Stimulated activated CD8-positive, alpha-beta memory T cell treated with anti-CD3 and anti-CD28 coated beads, Interleukin-7, amount 100 ng/mL, for 48 hours (primary cell): ENCODE measurements at places on chromosomes 2 and 18.

DNA sequence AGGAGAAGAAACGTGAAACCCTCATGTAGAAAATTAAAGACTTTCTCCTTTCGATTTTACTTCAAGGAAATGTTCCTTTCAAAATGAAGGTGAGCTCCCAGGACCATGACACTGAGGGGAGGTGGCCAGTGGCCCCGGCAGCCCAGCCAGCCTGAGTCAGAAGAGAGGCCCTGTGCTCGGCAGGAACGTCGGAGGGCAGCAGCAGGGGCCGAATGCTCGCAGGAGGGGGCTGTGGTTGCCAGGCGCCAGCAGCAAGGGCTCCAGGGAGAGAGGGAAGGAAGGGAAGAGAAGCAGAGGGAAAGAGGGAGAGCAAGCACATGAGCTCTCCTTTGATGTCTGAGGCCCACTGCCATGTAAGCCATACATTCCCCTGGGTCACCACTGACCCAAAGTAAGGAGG, 73.3 kb upstream of the ACKR3 start:
- no peak for DNase-seq

DNA sequence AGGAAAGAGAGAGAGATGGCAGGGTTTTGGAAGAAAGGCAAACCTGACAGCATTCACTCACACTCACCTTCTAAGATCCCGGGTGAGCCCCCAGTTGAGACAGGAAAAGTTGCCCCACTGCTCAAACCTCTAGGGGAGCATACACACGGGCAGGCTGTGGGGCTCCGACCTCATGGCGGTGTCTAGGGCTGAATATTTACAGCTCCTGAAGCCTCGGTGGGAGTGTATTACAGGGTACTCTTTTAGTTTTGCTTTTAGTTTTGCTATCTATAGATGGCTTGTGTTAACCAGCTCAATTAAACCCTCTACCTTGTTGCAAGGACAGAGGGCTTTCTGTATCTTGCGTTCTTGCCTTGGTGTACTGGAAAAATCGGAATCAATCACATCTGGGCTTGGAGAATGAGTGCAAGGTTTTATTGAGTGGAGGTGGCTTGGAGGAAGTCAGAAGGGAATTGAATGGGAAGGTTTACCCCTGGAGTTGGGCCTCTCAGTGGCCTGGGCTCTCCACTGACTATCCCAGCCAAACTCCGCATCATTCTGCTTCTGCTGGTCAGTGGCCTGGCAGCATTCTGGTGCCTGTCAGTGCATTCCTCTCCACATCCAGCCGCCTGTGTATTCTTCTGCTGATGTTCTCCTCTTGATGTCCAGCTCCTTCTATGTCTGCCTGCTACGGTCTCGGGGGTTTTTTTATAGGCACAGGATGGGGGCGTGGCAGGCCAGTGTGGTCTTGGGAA, 10.1 kb upstream of the IFIH1 start:
- DNase-seq, result no peak

DNA sequence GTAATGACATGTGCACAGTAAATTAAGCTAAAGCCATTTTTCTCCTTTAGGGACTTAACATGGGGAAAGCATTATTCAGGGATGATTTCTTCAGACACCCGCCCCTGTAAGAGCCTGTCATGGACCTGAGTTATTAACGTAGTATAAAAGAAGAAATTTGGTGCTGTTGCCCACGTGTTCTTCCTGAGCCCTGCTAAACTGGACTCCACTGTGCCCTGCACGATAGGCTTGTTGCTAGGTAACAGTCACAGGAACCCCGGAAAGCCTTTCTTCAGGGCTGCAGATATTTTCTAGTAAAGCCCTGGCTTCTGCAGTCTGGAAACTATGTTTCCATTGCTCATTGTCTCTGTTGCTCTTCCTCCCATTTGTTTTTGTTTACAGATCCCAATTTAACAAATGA, 157.9 kb downstream of the LRRC30 start:
- no peak for DNase-seq

GRCh38 chr2:36951574-36951973, 14.8 kb downstream of the STRN start:
- no peak for DNase-seq

GRCh38 chr2:85042330-85042729, 71.4 kb downstream of the KCMF1 start:
- no peak for DNase-seq

- no peak for DNase-seq
Measured at GRCh38 chr2:35522450-35522849, 833.1 kb upstream of the CRIM1 start.

- peak; percentile 15 for DNase-seq
Measured at GRCh38 chr2:121648206-121649148, 785 bp downstream of the CLASP1 start.

DNA sequence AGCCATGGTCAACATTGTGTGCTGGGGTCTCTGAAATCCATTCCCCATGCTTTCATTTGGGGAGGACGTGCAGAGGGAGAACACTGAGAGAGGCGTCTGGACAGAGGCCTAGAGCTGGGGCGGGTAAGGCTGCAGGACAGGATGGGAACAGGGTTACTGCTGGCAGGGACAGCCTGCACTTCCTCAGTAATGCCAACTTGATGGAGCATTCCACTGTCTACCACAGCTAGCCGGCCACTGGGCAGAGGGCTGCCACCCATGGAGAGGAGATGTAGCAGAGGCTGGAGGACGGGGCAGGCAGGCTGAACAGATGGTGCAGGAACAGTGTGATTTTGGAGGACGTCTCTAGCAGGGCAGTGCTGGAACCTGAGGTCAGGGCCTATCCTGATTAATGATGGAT, 29.3 kb downstream of the MRPL33 start:
- DNase-seq, result no peak

DNA sequence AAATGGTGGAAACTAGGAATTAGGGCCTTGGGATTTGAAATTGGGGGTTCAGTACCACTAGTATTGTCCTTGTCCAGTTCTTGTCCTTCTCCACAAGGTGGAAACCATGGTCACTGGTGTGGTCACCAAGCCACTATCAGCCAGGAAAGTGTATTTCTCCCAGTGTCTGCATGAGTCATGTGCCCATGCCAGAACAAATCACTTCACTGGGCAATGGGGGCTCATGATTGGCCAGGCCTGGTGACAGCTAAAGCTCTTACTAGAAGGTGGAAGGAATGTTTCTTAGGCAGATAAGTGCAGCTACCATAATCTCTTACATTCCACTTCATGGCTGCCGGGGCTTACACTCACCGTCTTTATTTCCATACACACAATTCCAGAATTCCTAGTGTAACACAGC, 124.8 kb upstream of the TACR1 start:
- DNase-seq, result no peak

- DNase-seq, result no peak
Measured at GRCh38 chr18:77676910-77677309, 427.3 kb downstream of the GALR1 start.
